ENCODE measurements at places on chromosomes 2 and 18. TPM values are rescaled to one million over a fixed set of nuclear protein-coding genes. Genes with fewer than 3 reads are reported as not detected.

DRC1 gene
- not detected for total RNA-seq

GRB14 gene
- total RNA-seq, result not detected

TAF4B gene
- total RNA-seq, result 7.5 TPM

MALL gene
- total RNA-seq, result not detected

NYAP2 gene
- total RNA-seq, result not detected

PLCD4 gene
- total RNA-seq, result 0.54 TPM

TNFRSF11A gene
- 7.5 TPM for total RNA-seq

C18orf54 gene
- 8.0 TPM for total RNA-seq

ASXL3 gene
- total RNA-seq, result not detected

DSG4 gene
- not detected for total RNA-seq

CAPN13 gene
- total RNA-seq, result not detected

SNTG2 gene
- total RNA-seq, result 3.5 TPM

NEU2 gene
- total RNA-seq, result not detected

SFT2D3 gene
- total RNA-seq, result 7.5 TPM

CROCC2 gene
- not detected for total RNA-seq

LIMS3 gene
- 0.91 TPM for total RNA-seq

GPAT2 gene
- 14.0 TPM for total RNA-seq

NT5DC4 gene
- not detected for total RNA-seq

TRIM43 gene
- total RNA-seq, result not detected

EIPR1 gene
- total RNA-seq, result 31.0 TPM

ADAM23 gene
- 1.7 TPM for total RNA-seq

DYNAP gene
- total RNA-seq, result not detected

ARMC9 gene
- 2.0 TPM for total RNA-seq

ERMN gene
- 3.1 TPM for total RNA-seq

UGT1A8 gene
- total RNA-seq, result not detected

HOXD8 gene
- total RNA-seq, result not detected

FAP gene
- not detected for total RNA-seq

HSBP1L1 gene
- 18.0 TPM for total RNA-seq
